Activated CD4-positive, alpha-beta T cell treated with anti-CD3 and anti-CD28 coated beads for 4 hours (primary cell): ENCODE measurements at places on chromosomes 6 and 20.

GRCh38 chr6:90109141-90109540, 187.5 kb downstream of the BACH2 start:
- no peak for DNase-seq

- DNase-seq = no peak
These were observed 13.2 kb upstream of the OSER1 start for GRCh38 chr20:44223721-44224120.

- DNase-seq = no peak
These were observed 75.8 kb downstream of the BCKDHB start for GRCh38 chr6:80182308-80182707.

- no peak for DNase-seq
These were observed 310.3 kb downstream of the THBS2 start for GRCh38 chr6:168943231-168943905.

- DNase-seq = no peak
These were observed 17.6 kb downstream of the NOL4L start for GRCh38 chr20:32567384-32568178.

- DNase-seq = no peak
These were observed 126.1 kb downstream of the OR2B2 start for GRCh38 chr6:27786048-27786447.

GRCh38 chr20:52619101-52619500, 353.1 kb upstream of the TSHZ2 start:
- DNase-seq = no peak

- no peak for DNase-seq
These were observed 37.4 kb upstream of the JAG1 start for GRCh38 chr20:10710991-10711775.
